ENCODE measurements at places on chromosomes 1 and 21. TPM values are rescaled to one million over a fixed set of nuclear protein-coding genes. Genes with fewer than 3 reads are reported as not detected.

GRCh38 chr21:42121794-42122193 lies 50.7 kb downstream of the UMODL1 start:
- H3K4me3 ChIP-seq, result no peak overlapping the region
- H3K27me3 ChIP-seq, result peaks cover 26% of the 10 kb centered on the region
- no peak for DNase-seq

GRCh38 chr1:2269193-2269921 lies 41.2 kb downstream of the SKI start:
- H3K4me1 ChIP-seq, result peaks cover 18% of the 10 kb centered on the region
- no peak overlapping the region for H3K4me3 ChIP-seq
- DNase-seq, result no peak
- H3K36me3 ChIP-seq, result no peaks in the 10 kb centered on the region
- no peaks in the 10 kb centered on the region for H3K27me3 ChIP-seq

GRCh38 chr1:16114527-16115467 lies 41.1 kb downstream of the EPHA2 start:
- H3K4me3 ChIP-seq, result no peak overlapping the region
- H3K36me3 ChIP-seq, result no peaks in the 10 kb centered on the region
- H3K4me1 ChIP-seq, result peaks cover 34% of the 10 kb centered on the region
- H3K27ac ChIP-seq, result no peak overlapping the region
- H3K27me3 ChIP-seq, result no peaks in the 10 kb centered on the region

DNA sequence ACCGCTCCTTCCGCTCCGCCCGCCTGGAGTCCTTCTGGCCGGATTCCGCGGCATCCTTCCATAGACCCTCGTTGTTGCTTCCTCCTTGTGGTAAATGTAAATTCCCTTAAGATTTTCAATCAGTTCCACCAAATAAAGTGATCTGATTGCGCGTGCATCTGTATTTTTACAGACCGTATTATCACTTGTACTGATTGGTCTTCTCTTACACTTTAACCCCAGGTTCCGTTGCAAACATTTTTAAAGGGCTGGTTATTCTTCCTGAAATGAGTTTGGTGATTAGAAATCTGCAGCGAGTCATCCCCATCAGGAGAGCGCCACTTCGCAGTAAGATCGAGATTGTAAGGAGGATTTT lies 483 bp downstream of the YBEY start:
- no peaks in the 10 kb centered on the region for H3K27me3 ChIP-seq
- H3K36me3 ChIP-seq, result no peaks in the 10 kb centered on the region
- H3K27ac ChIP-seq, result peak overlapping the region; percentile 87
- H3K4me1 ChIP-seq, result peaks cover 21% of the 10 kb centered on the region
- H3K4me3 ChIP-seq, result peak overlapping the region; percentile 86
- peak; percentile 55 for DNase-seq

The TBX15 gene
- 0.07 TPM for total RNA-seq

DNA sequence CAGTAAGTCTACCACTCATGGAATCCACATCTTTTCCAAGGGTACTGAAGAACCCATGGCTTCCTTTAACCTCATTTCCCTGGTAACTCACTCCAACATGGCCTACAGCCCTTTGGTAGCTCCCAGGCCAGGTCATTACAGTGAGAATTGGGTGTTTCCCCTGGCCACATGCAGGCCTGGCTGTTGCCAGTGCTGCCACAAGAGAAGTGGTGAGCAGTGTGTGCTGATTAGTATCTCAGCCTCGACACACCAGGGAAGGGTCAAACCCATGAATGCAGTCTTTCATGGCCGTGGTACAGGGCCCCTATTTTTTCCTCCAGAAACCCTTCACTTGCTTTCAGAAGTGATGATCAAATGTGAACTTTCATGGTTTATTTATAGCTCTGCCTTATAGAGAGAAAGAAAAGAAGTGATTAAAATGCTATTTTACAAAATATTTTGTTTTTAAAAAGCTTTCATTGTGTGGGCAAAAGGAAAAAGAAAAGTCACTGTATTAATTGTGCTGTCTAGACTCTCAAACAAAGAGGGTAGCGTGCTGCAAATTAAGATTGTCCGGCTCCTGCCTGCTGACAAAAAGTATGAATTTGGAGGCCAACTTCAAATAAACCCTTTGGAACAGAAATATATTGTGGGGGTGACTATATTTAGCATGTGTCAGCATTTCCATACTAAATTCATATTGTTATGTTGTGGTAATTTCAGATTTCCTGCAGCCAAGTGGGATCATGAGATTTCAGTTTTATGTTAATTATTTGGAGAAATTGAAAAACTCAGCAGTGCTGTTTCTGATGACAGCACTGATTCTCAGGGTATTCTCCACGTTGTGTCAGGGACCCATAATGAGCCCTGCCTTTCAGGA lies 62.0 kb upstream of the HOOK1 start:
- H3K36me3 ChIP-seq, result no peaks in the 10 kb centered on the region
- no peak overlapping the region for H3K27ac ChIP-seq

GRCh38 chr1:185154912-185155513 lies 1.7 kb downstream of the TRMT1L start:
- H3K4me3 ChIP-seq, result peak overlapping the region; percentile 99
- peaks cover 6% of the 10 kb centered on the region for H3K4me1 ChIP-seq
- H3K27ac ChIP-seq, result no peak overlapping the region
- no peak for DNase-seq
- H3K36me3 ChIP-seq, result no peaks in the 10 kb centered on the region
- no peaks in the 10 kb centered on the region for H3K27me3 ChIP-seq

- DNase-seq, result no peak
- H3K27me3 ChIP-seq, result no peaks in the 10 kb centered on the region
- no peak overlapping the region for H3K4me3 ChIP-seq
Measured at GRCh38 chr21:23986987-23987386, 1620.3 kb downstream of the MRPL39 start.

Measured in astrocyte (in vitro differentiated cells and primary cell).